NCI-H187 (cell line): ENCODE measurements at places on chromosomes 1 and 21.

GRCh38 chr1:169727307-169727706 lies 6.6 kb downstream of the SELE start:
- DNase-seq, result no peak

DNA sequence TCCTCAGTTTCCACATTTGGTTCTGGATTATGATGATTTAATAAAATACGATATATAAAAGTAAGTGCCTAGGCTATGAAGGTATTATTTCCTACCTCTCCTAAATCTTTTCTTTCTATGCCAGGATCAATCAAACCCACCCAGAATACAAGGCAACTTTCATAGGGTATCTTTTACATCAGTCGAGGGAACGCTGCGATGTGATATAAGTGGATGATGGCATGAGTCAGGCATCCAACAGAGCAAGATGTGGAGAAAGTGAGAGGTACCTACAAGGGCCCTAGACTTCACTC lies 781 bp downstream of the TTLL7 start:
- no peak for DNase-seq

DNA sequence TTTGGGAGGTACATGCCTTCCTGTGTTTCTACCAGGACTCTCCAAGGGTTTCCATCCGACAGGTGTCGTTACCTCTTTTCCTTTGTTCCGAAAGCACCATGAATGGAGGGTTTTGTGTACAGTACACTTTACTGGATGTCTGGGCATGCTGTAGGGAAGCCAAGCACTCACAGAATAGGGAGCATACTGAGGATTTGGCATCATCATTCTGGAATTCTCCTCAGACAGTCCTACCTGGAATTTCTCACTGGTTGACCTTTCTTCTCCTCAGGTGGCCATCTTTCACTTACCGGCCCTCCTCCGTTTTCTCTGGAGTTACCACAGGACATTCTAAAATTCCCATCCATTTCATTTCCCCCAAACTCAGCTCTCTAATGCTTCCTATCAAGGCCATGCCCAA lies 5.9 kb upstream of the MPL start:
- no peak for DNase-seq

DNA sequence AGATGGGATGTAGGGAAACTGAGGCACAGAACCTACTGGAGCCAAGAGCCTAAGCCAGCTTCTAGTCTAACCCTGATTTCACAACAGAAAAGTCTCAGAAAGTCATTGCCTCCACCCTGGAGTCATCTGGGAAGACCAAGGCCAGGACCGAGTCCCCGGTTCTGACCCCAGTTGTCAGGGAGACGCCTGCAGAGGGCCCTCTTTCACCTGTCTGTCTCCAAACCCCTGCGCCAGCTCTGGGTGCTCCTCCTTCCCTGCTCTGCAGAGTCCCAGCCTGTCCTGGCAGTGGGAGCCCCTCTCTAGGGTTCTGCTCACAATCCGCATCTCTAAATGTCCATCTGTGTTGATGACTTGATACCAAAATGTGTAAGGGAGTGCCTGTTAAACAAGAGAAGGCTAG lies 149.7 kb downstream of the PGBD5 start:
- no peak for DNase-seq

GRCh38 chr1:164559342-164560051 lies 513 bp downstream of the PBX1 start:
- DNase-seq, result peak; percentile 28

GRCh38 chr1:201639826-201640225 lies 100.9 kb downstream of the NAV1 start:
- no peak for DNase-seq

- DNase-seq, result no peak
Observed at GRCh38 chr1:221076391-221076811, 197.2 kb downstream of the HLX start.

- DNase-seq, result no peak
Observed at GRCh38 chr1:16239972-16240491, 3.0 kb upstream of the CPLANE2 start.

DNA sequence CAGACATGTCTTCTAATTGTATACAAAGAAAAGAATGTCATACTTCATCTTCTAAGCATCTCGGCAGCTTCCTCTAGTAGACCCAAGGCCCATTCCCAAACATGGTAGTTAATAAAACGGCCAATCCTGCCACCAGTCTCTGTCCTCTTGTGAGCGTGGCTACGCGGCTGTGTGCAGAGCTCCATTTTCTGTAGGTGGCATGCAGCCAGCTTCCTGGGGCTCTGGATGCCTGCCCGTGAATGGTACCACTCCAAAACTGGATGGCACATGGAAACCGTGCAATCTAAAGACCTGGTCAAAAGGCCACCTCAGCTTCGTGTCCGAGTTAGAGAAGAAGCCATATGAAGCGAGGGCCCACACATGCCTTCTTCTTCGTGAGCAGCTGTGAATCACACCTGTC lies 110.7 kb downstream of the SIPA1L2 start:
- DNase-seq, result no peak

- no peak for DNase-seq
Observed at GRCh38 chr1:28286111-28286510, 26.8 kb downstream of the SESN2 start.

GRCh38 chr1:116854403-116854690 lies 55.4 kb upstream of the PTGFRN start:
- no peak for DNase-seq

DNA sequence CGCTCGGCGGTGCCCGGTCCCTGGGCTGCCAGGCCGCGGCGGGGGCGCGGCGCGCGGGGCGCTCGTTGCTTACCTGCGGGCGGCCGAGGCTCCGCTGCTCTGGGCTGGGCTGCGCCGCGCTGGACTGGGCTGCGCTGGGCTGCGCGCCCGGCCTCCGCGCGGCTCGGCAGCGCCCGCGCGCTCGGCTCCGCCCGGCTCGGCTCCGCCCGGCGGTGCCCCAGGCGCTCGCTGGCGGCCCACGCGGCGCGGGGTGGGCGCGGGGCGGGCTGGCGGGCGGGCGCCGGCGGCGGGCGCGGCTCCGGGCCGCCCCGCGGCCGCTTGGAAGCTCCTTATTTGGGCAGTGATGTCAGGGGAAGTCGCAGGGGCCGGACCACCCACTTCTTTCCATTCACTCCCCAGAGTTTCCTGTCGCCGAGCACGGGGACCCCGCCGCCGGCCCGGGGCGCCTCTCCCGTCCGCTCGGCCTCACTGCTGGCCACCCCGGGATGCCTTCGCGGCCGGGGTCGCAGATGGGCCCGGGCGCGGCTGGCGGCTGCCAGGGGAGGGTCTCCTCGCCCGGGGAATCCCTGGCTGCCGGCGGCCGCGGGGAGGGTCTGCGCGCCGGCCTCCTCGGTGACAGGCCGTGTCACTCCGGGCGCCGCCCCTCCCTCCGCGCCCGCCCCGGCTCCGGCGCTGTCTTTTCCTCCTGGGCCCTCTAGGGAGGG lies 177.7 kb upstream of the EDN2 start:
- DNase-seq, result no peak

GRCh38 chr1:34419663-34420136 lies 243.0 kb downstream of the C1orf94 start:
- DNase-seq, result peak; percentile 6

DNA sequence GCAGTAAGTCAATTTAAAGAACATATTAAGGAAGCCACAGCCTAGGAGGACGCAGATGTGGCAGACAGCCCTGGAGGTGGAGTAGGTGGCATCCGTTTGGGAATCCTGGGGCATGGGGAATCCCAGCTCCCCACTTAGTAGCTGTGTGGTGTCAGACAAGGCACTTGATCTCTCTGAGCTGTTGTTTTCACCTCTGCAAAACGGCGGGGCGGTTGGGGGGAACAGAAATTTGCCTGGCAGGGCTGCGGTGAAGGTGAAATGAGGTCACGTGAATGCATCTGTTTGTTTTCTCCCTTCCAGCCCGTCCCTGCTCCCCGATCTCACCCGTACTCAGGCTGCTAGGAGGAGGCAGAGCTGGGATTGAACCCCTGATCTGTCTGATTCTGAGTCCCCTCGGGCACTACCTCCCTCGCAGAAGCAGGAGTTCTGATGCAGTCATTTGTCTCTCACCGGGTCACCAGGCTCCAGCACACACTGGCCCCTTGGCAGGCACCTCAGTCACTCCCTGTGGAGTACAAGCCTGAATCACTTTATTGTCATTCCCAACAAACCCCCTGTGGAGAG lies 2.2 kb upstream of the LAPTM5 start:
- no peak for DNase-seq

- DNase-seq, result no peak
Observed at GRCh38 chr1:185341196-185341781, 24.2 kb upstream of the IVNS1ABP start.

DNA sequence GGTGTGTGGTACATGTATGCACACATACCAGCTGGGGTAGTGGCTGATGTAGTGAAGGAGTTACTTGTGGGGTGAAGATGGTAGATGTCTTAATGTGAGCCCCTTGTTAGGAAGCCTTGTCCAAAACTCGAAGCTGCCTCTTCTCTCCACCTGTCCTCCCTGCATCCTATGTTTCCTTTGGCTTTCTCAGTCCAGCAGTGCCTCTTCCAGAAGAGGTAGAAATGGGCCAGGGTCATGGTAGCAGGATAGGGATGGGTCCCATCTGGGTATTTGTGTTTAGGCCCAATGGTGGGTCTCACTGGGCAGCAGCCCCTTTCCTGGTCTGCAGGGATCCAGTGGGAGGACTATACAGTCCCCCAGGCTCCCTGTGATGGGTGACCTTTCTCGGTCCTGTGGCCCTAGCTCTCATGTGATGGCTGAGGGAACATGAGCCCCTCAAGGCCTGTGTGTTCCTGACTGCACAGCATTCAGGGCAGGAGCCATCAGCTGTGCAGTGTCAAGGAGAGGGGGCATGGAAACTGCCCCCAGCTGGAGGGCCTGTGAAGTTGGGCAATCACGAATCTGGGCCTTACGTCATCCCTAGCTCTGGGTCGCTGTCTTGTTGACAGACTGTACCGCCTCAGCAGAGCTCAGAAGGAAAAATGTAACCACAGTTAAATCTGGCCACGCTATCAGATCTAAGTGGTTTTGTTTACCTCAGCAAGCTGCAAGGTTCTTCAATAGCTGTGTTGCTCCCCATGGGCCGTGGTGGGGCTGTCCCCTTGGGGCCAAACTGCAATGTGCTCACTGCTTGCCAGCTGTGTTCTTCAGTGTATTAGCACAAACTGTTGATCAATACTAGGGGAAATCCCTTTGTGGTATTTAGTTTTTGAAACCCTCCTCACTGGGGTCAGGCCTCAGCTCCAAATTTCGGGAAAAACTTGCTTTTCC lies 82.7 kb downstream of the NOS1AP start:
- no peak for DNase-seq

- no peak for DNase-seq
Observed at GRCh38 chr1:157975228-157975950, 18.1 kb upstream of the KIRREL1 start.

- no peak for DNase-seq
Observed at GRCh38 chr1:34784751-34785221, 3.8 kb downstream of the GJB3 start.

DNA sequence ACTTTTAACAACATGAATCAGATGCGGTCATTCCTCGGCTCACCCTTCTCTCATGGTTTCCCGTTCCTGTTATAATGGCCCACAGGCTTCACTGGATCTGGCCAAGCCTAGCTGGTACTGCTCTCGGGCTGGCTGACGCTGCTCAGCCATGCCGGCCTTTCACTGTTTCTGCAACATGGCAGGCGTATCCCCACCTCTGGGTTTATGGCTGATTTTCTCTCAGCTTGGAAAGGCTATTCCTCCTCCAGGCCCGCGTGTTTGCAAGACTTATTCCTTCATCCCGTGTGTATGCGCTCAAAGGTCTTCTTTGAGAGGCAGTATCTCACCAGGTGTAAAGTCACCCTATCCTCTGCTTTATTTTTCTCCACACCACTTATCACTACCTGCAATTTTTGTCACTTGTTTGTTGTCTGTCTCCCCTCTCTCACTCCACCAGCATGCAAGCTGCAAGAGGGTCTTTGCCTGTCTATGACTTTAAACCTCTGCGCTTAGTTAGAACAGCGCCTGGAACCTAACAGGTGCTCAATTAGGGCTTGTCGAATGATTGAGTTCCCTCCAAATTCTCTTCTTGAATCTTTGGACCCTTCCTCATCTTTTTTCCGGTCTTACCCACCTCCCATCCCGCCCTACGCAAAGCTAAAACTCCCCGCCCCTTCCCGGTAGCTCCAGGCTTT lies 491 bp upstream of the RAP1A start:
- DNase-seq, result no peak

DNA sequence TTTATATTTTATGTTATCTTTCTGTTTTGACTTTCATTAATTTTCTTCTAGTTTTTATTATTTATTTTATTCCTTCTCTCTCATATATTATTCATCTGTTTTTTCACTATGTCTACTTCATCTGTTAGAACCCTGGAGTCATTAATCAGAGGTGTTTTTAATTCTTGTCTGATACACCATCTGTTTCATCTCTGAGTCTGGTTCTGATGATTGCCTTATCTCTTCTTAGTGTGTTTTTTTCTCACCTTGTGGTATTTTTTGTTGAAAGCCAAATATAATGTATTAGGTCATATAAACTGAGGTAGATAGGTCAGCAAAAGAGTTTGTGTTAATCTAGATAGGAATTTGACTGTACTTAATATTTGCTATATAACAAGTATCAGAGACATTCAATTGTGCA lies 1005.7 kb upstream of the NCAM2 start:
- no peak for DNase-seq

- no peak for DNase-seq
Observed at GRCh38 chr1:224564454-224565084, 51.5 kb upstream of the CNIH3 start.

GRCh38 chr1:41428738-41429640 lies 55.5 kb downstream of the EDN2 start:
- DNase-seq, result no peak

DNA sequence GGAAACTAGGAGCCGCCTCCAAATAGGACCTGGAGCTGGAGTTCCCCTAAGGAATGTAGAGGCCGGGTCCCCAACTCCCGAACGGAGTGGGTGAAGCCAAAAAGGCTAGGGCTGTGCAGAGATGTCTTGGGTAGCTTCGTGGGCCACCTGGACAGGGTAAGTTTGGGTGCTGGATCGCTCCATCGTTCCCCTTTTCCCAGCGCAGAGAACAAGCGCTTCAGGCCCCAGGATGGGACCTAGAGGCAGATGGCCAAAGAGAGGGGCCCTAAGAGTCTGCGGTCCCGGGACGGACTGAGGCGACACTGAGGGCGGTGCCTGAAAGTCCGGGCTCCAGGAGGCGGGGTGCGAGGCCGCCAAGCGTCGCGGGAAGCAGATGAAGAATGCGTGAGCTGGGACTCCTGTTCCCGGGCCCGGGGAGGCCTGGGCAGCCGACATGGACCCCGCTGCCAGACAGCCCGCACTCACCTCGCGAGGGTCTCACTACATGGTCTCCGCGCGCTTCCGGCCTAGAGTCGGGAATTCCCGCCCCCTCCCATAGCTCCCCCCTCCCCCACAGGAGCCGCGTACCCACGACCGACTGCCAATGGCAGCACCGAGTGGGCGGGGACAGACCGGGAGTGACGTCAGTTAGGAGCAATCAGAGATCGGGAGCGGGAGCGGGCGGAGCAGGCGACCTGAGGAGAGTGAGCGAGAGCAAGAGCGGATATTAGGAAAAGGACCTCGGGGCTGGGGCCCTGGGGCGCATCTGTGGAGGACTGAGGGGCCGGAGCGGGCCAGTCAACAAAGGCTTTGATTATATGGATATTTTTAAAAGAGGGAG lies at the start of gene SLC39A1:
Gene SLC39A1, minus strand, starts transcription at position 508 of the 820 bp plus-strand sequence. CDS start 822 bp downstream, outside the sequence.
- DNase-seq, result peak; percentile 99

GRCh38 chr1:111406321-111406768 lies 21.2 kb downstream of the OVGP1 start:
- no peak for DNase-seq

GRCh38 chr1:18886003-18886335 lies 16.4 kb downstream of the ALDH4A1 start:
- no peak for DNase-seq
